ENCODE measurements at places on chromosomes 3 and 15.

GRCh38 chr3:116028157-116028556 lies 404.8 kb downstream of the GAP43 start:
- no peak for DNase-seq

- no peak for DNase-seq
Measured at GRCh38 chr3:186653984-186654383, 11.8 kb upstream of the HRG start.

- DNase-seq = no peak
Measured at GRCh38 chr15:66614456-66614855, 48.7 kb upstream of the LCTL start.

- no peak for DNase-seq
Measured at GRCh38 chr15:42157381-42157780, 945 bp upstream of the PLA2G4F start.

DNA sequence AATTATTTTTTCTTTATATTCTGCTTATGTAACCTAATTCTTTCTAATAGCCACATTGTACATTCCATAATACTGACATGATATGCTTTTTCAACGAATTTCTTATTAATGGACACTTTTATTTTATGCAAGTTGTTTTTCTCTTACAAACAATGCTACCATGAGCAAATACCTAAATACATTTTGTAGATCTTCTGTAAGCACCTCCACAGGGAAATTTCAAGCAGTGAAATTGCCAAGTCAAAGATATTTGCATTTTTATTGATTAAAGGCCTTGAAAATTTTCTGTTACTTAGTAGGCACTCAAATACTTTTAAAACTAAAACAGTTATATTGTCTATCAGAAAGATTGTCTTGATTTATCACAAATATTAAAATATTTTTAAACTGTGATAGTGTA lies 79.6 kb upstream of the C3orf49 start:
- DNase-seq = no peak

DNA sequence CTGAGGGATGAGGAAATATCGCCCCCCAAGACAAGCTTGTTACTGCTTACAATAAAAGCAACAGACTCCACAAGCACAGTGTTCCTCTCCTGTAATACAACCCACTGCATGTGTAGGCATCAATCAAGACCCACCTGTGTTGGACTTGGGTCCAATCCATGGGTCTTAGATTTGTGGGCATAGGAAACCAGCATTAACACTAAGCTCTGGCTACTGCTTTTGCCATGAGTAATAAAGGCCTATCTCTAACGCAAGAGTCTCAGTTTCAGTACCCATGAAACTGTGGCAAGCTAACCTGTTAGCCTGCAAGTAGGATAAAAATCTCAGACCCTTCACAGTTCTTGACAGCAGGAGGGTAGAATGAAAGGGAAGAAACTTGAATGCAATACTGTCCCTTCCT lies 5.2 kb upstream of the EIF1B start:
- DNase-seq = no peak

- DNase-seq = peak; percentile 16
Measured at GRCh38 chr3:188439080-188439479, 285.1 kb downstream of the LPP start.

DNA sequence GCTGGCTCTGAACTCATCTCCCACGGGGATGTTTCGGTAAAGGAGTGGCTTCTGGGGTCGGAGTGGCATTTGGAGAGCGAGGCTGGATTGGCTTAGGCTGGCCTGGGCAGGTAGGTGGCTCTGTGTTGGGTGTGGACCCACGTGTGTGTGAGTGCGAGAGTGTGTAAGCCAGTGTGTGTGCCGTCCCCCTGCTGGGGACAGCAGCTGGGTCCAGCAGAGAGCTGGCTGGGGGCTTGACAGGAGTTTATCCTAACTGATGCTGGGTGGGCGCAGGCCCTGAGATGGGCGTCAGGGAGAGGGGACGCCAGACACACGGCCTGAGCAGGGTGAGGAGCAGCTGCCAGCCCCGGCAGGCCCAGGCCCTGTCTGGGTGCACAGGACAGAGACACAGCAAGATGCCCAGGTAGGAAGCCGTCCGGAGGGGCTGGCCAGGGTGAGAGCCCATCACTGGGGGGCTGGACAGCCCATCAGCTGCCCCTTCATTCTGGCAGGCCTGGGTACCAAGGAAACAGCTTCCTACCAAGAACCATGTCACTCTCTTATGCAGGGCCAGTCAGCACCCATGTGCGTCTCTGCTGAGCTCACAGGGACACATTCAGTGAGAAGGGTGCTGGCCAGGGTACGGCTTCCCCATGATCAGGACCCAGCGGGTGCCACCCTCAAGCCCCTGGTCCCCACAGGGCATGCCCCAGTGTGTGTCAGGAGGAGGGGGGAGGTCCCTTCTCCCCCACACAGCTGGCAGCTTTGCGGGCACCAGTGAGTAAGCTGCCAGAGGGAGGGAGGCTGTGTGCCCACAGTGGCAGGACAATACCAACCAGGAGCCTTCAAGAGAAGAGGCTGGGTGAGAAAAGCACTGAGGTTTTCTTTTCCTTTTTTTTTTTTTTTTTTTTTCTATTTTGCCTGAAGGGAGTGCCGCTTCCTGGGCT lies 1.1 kb downstream of the PAK6 start:
- DNase-seq = peak; percentile 24

DNA sequence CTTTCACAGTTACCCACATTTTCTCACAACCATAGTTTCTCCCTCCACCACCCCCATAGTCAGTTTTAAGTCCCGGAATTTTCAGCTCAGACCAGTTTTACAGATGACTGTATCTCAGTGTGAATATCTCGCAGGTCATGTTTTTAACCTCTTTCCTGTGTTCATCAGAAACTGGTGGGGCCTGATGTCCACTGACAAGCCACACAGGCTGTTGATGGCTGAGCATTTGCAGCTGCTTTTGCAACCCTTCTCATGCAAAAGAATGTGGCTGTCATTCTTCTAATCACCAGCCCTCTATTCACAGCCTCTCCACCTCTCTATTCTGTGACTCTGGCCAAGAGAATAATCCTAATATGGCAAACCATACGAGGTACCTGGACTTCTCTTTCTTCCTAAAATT lies 8.5 kb downstream of the GYG1 start:
- peak; percentile 23 for DNase-seq

- DNase-seq = no peak
Measured at GRCh38 chr15:26868029-26868685, 1.3 kb downstream of the GABRA5 start.

Measured in GM10248 (cell line).